Activated CD4-positive, alpha-beta memory T cell treated with anti-CD3 and anti-CD28 coated beads, Interleukin-2, amount 10 ng/mL, durations not matched to agents 7 days and 5 days (primary cell): ENCODE measurements at places on chromosomes 2 and 18. TPM values are rescaled to one million over a fixed set of nuclear protein-coding genes. Genes with fewer than 3 reads are reported as not detected.
A peak's percentile ranks its signal among the peaks of the same experiment; 100 is the strongest.

DNA sequence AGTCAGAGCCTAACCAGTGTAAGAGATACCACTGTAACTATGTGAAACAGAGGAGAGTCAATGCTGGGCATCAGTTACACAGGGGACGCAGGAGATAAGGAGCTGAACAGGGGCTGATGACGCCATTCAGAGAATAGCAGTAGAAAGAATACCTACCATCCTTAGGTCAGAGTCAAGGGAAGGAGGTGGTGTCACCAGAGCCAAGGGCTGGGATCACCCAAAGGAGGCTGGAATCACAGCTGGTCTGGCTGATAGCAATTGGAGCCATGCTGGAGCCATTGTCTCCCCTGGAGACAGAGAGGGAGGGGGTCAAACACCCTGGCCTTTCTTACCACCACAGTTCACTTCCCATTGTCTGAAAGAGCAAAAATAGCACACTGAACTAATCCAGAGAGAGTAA is 37.3 kb upstream of the C18orf32 start:
- no peaks in the 10 kb centered on the region for H3K4me1 ChIP-seq
- DNase-seq, result no peak
- H3K36me3 ChIP-seq, result no peaks in the 10 kb centered on the region
- H3K4me3 ChIP-seq, result no peak overlapping the region

The INHA gene
- total RNA-seq, result not detected

The KCNS3 gene
- not detected for total RNA-seq

GRCh38 chr18:46435031-46435430 is 222.0 kb downstream of the LOXHD1 start:
- no peaks in the 10 kb centered on the region for H3K36me3 ChIP-seq
- peaks cover 17% of the 10 kb centered on the region for H3K27me3 ChIP-seq
- no peak for DNase-seq
- H3K4me1 ChIP-seq, result no peaks in the 10 kb centered on the region
- H3K4me3 ChIP-seq, result no peak overlapping the region

The ANO7 gene
- 0.53 TPM for total RNA-seq

GRCh38 chr2:177265824-177266817 is 1.6 kb upstream of the NFE2L2 start:
- peak overlapping the region; percentile 93 for H3K4me3 ChIP-seq
- peaks cover 3% of the 10 kb centered on the region for H3K27me3 ChIP-seq
- DNase-seq, result no peak

- no peak overlapping the region for H3K4me3 ChIP-seq
- H3K4me1 ChIP-seq, result peaks cover 19% of the 10 kb centered on the region
- peaks cover 14% of the 10 kb centered on the region for H3K36me3 ChIP-seq
- DNase-seq, result no peak
- no peaks in the 10 kb centered on the region for H3K27me3 ChIP-seq
These were observed 622.6 kb upstream of the ID2 start for GRCh38 chr2:8059255-8059654.

GRCh38 chr2:156470975-156471583 is 34.9 kb downstream of the GPD2 start:
- H3K27me3 ChIP-seq, result no peaks in the 10 kb centered on the region
- H3K4me1 ChIP-seq, result peaks cover 30% of the 10 kb centered on the region
- H3K4me3 ChIP-seq, result no peak overlapping the region
- H3K27ac ChIP-seq, result no peak overlapping the region
- peaks cover 5% of the 10 kb centered on the region for H3K36me3 ChIP-seq
- DNase-seq, result no peak

The STEAP3 gene
- not detected for total RNA-seq

GRCh38 chr18:35322486-35323458 is 21.4 kb downstream of the ZNF24 start:
- H3K36me3 ChIP-seq, result no peaks in the 10 kb centered on the region
- H3K27me3 ChIP-seq, result no peaks in the 10 kb centered on the region
- no peaks in the 10 kb centered on the region for H3K4me1 ChIP-seq
- H3K4me3 ChIP-seq, result no peak overlapping the region

- no peaks in the 10 kb centered on the region for H3K27me3 ChIP-seq
- H3K36me3 ChIP-seq, result peaks cover 19% of the 10 kb centered on the region
- no peak overlapping the region for H3K4me3 ChIP-seq
- H3K4me1 ChIP-seq, result no peaks in the 10 kb centered on the region
These were observed 207.8 kb downstream of the ATAD2B start for GRCh38 chr2:23718931-23719700.

- H3K4me3 ChIP-seq, result no peak overlapping the region
- no peaks in the 10 kb centered on the region for H3K27me3 ChIP-seq
- H3K36me3 ChIP-seq, result peaks cover 17% of the 10 kb centered on the region
These were observed 45.7 kb upstream of the STK17B start for GRCh38 chr2:196217116-196217515.

- no peaks in the 10 kb centered on the region for H3K36me3 ChIP-seq
- no peaks in the 10 kb centered on the region for H3K4me1 ChIP-seq
- H3K27ac ChIP-seq, result no peak overlapping the region
- no peak for DNase-seq
- H3K27me3 ChIP-seq, result no peaks in the 10 kb centered on the region
These were observed 330.5 kb downstream of the DYSF start for GRCh38 chr2:71783815-71784214.

The NTSR2 gene
- total RNA-seq, result not detected

The SLC30A3 gene
- total RNA-seq, result 0.45 TPM

DNA sequence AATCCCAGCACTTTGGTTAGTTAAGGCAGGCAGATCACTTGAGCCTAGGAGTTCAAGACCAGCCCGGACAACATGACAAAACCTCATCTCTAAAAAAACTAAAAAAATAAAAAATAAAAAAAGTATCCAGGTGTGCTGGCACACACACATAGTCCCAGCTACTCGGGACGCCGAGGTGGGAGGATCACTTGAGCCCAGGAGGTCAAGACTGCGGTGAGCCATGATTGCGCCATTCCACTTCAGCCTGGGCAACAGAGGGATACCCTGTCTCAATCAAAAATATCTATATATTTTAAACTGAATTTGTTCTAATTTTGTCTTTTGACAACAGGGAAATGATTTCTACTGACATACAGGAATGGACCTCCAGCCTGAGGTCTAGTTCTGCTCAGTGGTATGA is 73.3 kb upstream of the MBOAT2 start:
- no peak overlapping the region for H3K4me3 ChIP-seq
- no peak for DNase-seq
- H3K4me1 ChIP-seq, result no peaks in the 10 kb centered on the region
- peaks cover 6% of the 10 kb centered on the region for H3K27me3 ChIP-seq
- no peaks in the 10 kb centered on the region for H3K36me3 ChIP-seq

DNA sequence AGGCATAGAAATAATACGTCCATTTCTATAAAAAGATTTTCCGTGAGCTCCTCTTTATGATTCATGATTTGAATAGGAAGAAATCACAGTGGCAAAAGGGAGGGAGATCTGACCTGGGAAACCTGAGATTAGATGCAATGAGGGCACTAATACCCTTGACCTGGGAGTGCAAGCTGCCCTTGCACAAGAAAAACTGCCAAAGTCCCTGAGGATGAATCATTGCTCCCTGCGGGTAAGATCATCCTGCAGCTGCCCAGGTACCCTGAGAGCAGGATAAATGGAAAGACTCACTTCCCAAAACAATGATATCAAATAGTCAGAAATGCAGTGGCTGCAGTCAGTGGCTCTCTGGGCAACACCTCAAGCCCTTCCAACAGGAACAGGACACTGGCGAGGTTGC is 11.6 kb downstream of the FHL2 start:
- peaks cover 1% of the 10 kb centered on the region for H3K4me1 ChIP-seq
- no peak for DNase-seq
- H3K4me3 ChIP-seq, result no peak overlapping the region
- no peaks in the 10 kb centered on the region for H3K36me3 ChIP-seq
- no peak overlapping the region for H3K27ac ChIP-seq

The PLGLB1 gene
- total RNA-seq, result 2.8 TPM

DNA sequence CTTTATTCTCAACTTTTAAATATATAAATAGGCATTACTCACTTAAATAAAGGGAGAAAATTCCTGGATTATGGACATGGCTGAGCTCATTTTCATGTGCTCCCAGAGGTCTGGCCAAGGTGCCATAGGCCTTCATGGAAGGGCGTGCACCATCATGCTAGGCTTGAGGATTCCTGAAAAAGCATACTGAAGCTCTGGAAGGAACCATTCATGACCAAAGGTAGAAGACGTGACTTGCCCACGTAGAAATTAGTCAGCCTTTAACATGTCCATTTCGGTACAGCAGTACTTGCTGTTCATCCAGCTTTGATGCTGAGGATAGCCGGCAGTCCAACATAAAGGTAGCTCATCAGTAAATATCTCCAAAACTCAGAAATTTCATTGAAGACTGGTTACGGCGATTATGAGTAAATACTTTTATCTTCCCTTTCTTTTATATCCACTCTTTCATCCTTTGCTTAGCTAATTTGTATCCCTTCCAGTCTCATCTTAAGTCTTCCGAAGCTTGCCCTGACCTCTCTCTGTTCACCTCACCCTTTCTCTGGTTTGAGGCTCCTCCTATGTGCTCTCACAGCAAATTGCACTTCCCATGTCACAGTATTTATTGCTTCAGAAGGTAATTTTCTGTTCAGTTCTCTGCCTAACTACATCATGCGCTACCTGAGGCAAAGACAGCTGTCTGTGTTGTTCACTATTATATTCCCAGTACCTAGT is 32.3 kb upstream of the ASNSD1 start:
- H3K27ac ChIP-seq, result no peak overlapping the region
- no peak overlapping the region for H3K4me3 ChIP-seq
- no peak for DNase-seq
- H3K27me3 ChIP-seq, result no peaks in the 10 kb centered on the region
- peaks cover 7% of the 10 kb centered on the region for H3K4me1 ChIP-seq

GRCh38 chr18:57664568-57665165 is 43.0 kb upstream of the NARS1 start:
- H3K4me1 ChIP-seq, result peaks cover 6% of the 10 kb centered on the region
- no peak overlapping the region for H3K27ac ChIP-seq
- H3K27me3 ChIP-seq, result no peaks in the 10 kb centered on the region
- H3K36me3 ChIP-seq, result no peaks in the 10 kb centered on the region
- DNase-seq, result no peak
- H3K4me3 ChIP-seq, result no peak overlapping the region

The CAPN14 gene
- 0.35 TPM for total RNA-seq

The EPB41L3 gene
- total RNA-seq, result 0.86 TPM

DNA sequence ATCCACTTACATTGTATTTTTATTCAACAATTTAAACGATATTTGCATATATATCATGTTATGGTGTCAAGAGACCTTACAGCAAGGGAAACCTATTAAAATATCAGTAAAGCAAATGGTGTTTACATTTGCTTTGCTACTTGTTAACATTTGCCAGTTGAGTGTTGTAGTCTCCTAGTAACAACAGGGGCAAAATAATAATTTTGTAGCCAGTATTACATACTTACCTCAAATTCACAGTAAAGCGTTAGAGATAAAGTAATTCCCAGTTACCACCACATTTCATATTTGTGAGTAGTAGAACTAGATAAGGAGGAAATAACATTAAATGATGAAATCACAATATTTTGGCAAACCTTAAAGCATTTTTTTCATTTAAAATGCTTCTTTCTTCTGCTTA is 71.3 kb downstream of the FASTKD2 start:
- H3K4me3 ChIP-seq, result no peak overlapping the region
- no peak overlapping the region for H3K27ac ChIP-seq
- H3K4me1 ChIP-seq, result peaks cover 1% of the 10 kb centered on the region

The SERPINB7 gene
- total RNA-seq, result not detected

DNA sequence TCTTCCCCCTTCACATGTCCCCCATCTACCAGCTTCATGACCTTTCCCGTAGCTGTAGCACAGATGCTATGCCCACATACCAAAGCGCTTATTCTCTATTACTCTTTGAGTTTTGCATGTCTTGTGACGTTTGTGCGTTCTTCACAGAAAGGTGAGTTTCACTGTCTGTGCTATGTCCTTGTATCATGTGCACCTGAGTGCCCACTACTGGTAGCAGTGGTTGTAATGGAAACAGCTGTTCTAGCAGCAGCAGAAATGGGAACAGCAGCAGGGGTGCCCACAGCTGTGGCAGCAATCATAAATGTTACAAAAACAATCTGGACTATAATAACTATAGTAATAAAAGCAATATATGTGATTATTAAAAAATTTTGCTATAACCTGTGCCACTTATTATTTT is 127.1 kb downstream of the STK39 start:
- no peak overlapping the region for H3K4me3 ChIP-seq
- H3K27me3 ChIP-seq, result no peaks in the 10 kb centered on the region
- DNase-seq, result no peak
- peaks cover 3% of the 10 kb centered on the region for H3K4me1 ChIP-seq
- H3K36me3 ChIP-seq, result peaks cover 18% of the 10 kb centered on the region
- no peak overlapping the region for H3K27ac ChIP-seq

DNA sequence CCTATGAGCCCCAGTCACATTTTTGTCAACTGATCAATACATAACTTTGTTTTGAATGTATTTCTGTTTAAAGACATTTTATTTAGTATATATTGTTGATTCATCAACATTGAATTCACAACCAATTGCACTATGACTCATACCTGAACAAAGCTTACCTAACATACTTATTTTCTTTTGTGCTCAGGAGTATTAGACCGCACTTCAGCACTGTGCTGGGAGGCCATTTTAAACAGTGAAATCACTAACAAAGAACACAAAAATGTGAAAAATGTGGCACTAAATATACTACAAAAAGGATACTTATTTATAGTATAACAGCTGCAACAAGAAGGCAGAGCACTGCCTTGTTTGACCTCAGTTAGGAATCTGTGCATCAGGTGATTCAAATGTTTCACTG is 12.4 kb upstream of the IFIH1 start:
- H3K4me3 ChIP-seq, result no peak overlapping the region
- H3K27ac ChIP-seq, result no peak overlapping the region
- H3K36me3 ChIP-seq, result peaks cover 4% of the 10 kb centered on the region
- H3K27me3 ChIP-seq, result no peaks in the 10 kb centered on the region
- no peak for DNase-seq
- H3K4me1 ChIP-seq, result peaks cover 5% of the 10 kb centered on the region

DNA sequence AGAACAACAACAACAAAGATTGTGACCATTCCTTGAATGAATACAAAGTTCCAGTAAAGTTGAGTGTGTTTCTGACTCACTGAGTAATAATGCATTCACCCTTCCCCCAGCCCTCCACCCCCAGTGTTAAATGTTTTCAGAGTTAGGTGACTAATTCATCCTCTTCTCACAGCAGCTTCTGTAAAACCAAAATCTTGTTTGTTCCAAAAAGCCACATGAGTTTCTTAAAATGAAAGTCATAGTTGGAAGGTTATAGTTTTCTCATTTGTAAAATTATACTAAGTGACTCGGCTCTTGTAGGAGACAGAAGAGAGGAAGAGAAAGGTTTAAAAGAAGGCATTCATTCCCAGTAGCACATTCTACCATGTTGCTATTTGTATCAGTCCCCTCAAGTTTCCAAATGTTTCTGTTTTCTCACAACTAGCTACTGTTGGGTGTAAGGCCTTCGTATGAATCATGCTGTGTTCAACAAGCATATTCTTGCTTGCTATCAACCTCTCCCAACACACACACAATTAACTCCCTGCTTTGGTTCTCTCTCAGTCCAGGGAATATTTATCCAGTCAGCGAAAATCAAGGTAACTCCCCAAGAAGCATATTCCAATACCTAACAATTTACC is 75.3 kb downstream of the MBD2 start:
- H3K27ac ChIP-seq, result peak overlapping the region; percentile 80
- H3K4me3 ChIP-seq, result peak overlapping the region; percentile 40
- H3K27me3 ChIP-seq, result no peaks in the 10 kb centered on the region
- peaks cover 43% of the 10 kb centered on the region for H3K4me1 ChIP-seq
- peak; percentile 64 for DNase-seq
- peaks cover 45% of the 10 kb centered on the region for H3K36me3 ChIP-seq
